ENCODE measurements at places on chromosomes 13 and 19. TPM values are rescaled to one million over a fixed set of nuclear protein-coding genes. Genes with fewer than 3 reads are reported as not detected.

The ZNF729 gene
- total RNA-seq, result not detected

GRCh38 chr13:110301083-110301482 is 5.9 kb downstream of the COL4A1 start:
- peaks cover 30% of the 10 kb centered on the region for H3K4me1 ChIP-seq
- DNase-seq, result no peak
- H3K36me3 ChIP-seq, result no peaks in the 10 kb centered on the region

- H3K4me3 ChIP-seq, result no peak overlapping the region
- H3K4me1 ChIP-seq, result peaks cover 31% of the 10 kb centered on the region
- peak overlapping the region; percentile 72 for H3K27ac ChIP-seq
- H3K36me3 ChIP-seq, result no peaks in the 10 kb centered on the region
Observed at GRCh38 chr19:2984215-2984528, 6.8 kb downstream of the TLE6 start.

DNA sequence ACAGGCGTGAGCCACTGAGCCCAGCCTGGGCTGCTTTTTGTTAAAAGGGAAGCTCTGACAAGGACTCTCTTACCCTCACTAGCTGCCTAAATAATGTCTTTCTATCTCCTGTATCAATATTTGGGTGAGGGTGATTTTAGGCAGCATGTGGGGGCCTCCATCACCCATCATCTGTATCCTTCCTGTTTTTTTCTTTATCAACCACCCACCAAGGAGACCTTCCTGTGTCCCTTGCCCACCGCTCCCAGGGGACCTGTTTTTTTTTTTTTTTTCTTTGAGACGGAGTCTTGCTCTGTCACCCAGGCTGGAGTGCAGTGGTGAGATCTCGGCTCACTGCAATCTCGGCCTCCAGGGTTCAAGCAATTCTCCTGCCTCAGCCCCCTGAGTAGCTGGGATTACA is 5.4 kb upstream of the NDUFB7 start:
- no peak overlapping the region for H3K4me3 ChIP-seq
- no peak overlapping the region for H3K27ac ChIP-seq
- no peaks in the 10 kb centered on the region for H3K4me1 ChIP-seq
- no peaks in the 10 kb centered on the region for H3K36me3 ChIP-seq

DNA sequence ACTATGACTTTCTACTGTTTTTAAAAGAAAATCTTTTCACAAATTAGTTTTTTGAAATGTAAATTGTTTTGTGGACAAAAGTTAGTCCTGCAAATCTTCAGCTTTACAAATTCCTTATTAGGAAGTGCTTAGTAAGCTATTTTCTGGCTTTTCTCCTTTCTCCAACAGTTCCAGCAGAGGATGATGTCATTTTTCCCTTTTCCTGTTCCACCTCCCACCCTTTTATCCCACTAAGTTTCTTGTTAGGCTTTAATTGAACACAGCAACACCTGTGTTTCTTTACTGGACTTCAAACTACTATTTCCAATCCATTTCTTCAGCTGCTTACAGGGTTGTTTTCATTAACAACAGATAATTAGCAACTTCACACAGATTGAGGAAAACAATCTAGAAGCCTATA is 389.2 kb downstream of the NDFIP2 start:
- no peak for DNase-seq
- no peaks in the 10 kb centered on the region for H3K4me1 ChIP-seq
- no peak overlapping the region for H3K27ac ChIP-seq
- H3K27me3 ChIP-seq, result no peaks in the 10 kb centered on the region

DNA sequence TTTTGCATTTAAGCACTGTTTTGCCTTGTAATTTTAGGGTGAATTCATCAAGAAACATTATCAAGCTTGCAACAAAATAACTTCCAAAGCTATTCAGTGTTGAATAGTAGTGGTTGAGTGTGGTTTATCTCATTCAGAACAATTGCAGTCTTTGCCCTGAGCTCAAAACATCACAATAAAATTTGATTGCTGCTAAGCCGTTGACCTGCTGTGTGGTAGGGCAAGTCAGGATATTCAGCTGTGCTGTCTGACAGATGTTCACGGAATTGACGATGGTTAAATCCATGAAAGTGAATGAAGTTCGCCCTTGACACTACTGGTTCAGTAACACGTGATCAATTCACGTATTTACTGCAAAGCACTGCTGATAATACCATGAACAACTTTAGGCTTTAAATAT is 66.9 kb downstream of the GJA3 start:
- no peak overlapping the region for H3K27ac ChIP-seq
- peaks cover 8% of the 10 kb centered on the region for H3K4me1 ChIP-seq
- H3K36me3 ChIP-seq, result no peaks in the 10 kb centered on the region
- H3K4me3 ChIP-seq, result no peak overlapping the region
- no peaks in the 10 kb centered on the region for H3K27me3 ChIP-seq

The CGB5 gene
- total RNA-seq, result not detected

DNA sequence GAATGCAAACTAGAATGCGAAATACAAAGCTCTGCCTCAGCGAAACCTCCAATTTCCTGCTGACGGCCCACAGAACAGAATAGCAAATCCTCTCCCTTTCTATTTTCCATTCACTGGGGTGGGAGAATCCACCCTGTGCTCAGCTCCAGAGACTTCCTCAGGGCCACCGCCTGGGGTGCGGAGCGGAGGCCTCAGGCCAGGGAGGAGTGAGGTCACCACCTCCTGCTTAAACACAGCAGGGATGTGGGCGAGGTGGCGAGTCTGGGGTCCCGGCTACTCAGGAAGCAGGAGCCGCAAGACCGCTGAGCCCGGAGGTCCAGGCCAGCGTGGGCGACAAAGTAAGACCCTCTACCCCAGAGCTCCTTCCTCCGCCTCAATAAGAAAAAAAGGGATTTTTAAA is 666 bp upstream of the ZNF320 start:
- peaks cover 4% of the 10 kb centered on the region for H3K4me1 ChIP-seq

DNA sequence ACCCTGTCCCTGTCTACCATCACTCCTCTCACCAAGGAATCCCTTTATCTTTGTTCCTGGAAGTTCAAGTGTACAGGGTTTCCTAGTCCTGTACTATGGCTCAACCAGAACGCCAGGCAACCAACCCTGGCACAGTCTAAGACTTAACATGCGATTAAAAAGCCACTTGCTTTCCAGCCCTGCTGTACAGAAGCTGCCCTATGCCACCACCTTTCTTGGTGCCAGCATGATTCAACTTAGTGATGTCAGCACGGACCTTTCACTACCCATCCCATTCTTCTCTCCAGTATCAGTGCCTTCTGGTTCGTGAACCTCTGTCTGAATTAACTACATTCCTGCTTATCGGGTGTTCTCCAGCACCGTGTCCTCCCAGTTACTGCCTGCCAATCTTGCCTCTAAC is 151.1 kb downstream of the KLF12 start:
- H3K4me3 ChIP-seq, result no peak overlapping the region
- no peaks in the 10 kb centered on the region for H3K36me3 ChIP-seq
- no peak for DNase-seq

The SIGLEC11 gene
- total RNA-seq, result 1.7 TPM

- H3K27me3 ChIP-seq, result no peaks in the 10 kb centered on the region
- H3K27ac ChIP-seq, result no peak overlapping the region
- DNase-seq, result peak; percentile 63
- no peaks in the 10 kb centered on the region for H3K4me1 ChIP-seq
- no peaks in the 10 kb centered on the region for H3K36me3 ChIP-seq
Observed at GRCh38 chr19:9741476-9742171, 26.9 kb downstream of the ZNF846 start.

The RFPL4A gene
- not detected for total RNA-seq

- no peaks in the 10 kb centered on the region for H3K27me3 ChIP-seq
- no peak for DNase-seq
- H3K36me3 ChIP-seq, result no peaks in the 10 kb centered on the region
- no peak overlapping the region for H3K27ac ChIP-seq
- no peaks in the 10 kb centered on the region for H3K4me1 ChIP-seq
Observed at GRCh38 chr19:42048992-42049391, 21.0 kb downstream of the GRIK5 start.

- no peaks in the 10 kb centered on the region for H3K27me3 ChIP-seq
- H3K36me3 ChIP-seq, result peaks cover 4% of the 10 kb centered on the region
- H3K4me1 ChIP-seq, result peaks cover 3% of the 10 kb centered on the region
- no peak overlapping the region for H3K4me3 ChIP-seq
Observed at GRCh38 chr19:21751384-21751783, 16.0 kb downstream of the ZNF100 start.

GRCh38 chr19:10143681-10144080 is 24.0 kb upstream of the EIF3G start:
- H3K4me1 ChIP-seq, result no peaks in the 10 kb centered on the region
- H3K27ac ChIP-seq, result no peak overlapping the region
- no peak overlapping the region for H3K4me3 ChIP-seq
- H3K27me3 ChIP-seq, result no peaks in the 10 kb centered on the region

Measured in thyroid gland (tissue), 4 donors.